ENCODE measurements at places on chromosomes 2 and 18.

DNA sequence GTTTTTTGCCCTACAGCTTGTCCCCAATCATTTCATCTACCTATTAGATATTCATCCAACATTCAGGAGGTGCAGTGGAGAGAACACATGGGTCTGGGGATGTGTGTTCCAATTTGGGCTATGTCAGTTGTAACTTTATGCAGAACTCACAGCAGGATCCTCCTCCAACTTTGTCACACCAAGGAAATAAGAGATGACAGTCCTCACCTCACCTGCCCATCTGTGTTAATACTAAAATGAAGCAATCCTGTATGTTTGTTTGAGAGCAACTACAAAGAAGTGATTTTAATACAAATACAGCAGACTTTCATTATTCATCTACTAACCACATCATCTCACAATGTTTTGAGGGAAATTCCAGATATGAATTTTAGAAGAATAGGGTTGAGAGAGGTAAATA is 126.7 kb downstream of the ARHGAP15 start:
- no peak for DNase-seq

GRCh38 chr2:129301431-129301913 is 678.0 kb upstream of the RAB6C start:
- no peak for DNase-seq

DNA sequence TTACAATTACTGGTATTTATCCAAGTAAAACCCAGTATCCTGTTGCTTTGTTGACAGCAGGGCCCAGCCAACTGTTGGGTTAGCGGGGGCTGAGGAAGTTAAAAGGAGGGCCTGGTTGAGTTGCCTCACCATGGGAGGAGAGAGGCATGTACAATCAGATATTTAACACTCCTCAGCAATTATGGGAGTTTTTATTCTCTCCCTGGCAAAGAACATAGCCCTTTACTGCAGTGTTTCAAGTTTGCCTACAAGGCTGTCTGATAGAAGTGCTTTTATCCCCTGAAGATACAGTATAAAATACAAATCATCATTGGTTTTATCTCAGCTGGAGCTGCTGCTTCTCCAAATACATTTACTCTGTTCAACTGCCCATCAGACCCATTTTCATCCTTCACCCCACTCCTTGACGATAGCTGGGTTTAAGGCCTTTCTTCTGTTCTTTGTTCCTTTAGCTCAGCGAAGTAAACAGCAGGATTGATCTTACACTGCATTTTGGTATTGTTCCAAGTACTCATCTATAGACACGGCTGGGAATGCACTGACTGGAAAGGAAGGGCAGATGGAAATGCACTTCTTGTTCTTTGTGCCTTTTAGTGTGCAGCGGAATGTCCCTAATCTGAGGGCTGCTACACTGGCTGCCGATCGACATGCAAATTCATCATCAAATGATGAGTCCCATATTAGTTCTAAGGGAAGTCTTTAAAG is 402.5 kb upstream of the SPRED2 start:
- no peak for DNase-seq

DNA sequence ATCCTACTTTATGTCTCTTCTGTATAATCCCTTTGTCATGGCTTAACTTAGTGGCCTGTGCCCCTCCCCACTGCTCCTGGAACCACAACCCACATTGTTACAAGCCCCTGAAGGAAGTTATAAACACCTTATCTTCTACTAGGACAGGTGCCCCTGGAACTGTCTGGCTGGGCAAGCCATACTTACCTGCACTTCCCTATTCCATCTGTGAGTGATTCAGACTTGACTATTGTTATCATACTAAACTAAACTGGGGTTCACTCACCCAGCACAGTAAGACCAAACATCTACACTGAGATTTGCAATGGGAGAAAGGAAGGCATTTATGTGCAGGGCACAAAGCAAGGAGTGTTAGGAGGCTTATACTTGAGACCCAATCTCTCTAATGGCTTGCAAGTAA is 3.7 kb upstream of the UGT1A6 start:
- DNase-seq: no peak

GRCh38 chr2:148209603-148210002 is 188.7 kb downstream of the MBD5 start:
- DNase-seq: no peak

DNA sequence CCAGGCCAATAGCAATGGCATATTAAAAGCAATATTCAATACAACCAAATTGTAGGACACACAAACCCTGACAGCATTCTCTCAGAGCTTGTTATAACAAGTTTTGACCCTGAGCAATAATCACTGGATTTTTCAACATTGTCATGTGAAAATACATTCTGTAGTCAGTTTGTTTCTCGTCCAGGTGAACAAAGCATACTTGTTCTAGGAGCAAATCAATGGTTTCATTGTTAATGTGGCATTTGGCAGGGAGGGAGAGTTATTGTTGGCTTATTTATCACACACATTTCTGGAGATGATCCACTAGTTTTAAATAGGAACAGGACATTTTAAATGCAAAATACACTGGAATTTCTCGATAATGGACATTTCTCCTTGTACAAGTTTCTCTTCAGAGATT is 69.9 kb upstream of the L3MBTL4 start:
- DNase-seq: no peak

DNA sequence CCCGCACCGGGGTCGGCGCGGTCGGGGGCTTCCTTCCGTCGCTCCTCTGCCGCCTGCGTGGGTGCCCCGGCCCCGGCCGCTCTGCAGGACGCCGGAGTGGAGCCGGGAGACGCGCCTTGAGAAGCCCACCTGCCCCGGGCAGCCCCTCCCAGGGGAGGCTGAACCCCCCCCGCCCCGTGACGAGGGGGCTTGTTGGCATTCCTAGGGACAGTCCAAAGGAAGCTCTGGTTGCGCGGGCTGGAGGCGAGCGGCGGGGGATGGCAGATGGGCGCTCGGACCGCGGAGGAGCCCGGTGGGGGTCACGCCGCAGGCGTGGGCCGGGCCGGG is 133.5 kb upstream of the MGAT5 start:
- no peak for DNase-seq

DNA sequence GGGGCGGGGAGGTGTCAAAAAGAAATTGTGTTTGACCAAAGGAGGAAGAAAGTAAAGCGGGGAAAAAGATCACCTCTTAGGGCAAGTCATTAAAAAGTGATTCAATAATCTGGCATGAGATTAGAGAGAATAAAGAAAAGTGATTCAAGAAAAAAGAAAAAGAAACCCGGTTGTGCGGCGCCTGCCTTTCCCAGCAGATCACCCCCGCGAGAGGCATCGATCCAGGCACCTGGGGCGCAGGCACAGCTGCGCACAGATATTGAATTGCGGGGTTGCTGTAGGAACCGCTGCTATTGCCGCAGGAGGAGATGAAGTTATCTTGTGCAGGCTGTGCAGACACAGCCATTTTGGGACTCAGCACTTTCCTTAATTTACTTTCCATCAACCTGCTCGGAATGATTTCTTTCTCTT is 71.2 kb downstream of the PLB1 start:
- DNase-seq: peak; percentile 53

DNA sequence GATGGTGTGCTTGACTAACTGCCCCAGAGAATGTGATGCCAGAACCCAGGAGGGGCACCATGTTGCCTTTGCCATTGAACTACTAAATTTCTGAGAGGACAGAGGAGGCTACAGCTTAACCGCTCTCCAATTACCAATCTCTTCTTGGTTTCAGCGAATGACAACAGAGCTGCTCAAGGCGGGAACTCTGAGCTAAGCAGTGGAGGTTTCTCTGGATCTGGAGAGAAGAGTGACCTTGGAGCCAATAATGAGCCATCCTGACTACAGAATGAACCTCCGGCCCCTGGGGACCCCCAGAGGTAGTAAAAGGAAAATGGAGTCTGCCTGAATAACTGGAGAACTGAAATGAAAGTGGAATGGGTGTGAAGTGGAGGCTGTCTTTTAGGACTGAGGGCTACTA is 53.2 kb downstream of the DIS3L2 start:
- DNase-seq: no peak

Data from NCI-H1092 (cell line).